NCI-H187 treated with DMSO at 0.1 percent for 48 hours (cell line): ENCODE measurements at places on chromosomes 11 and 22.
A peak's percentile ranks its signal among the peaks of the same experiment; 100 is the strongest.

DNA sequence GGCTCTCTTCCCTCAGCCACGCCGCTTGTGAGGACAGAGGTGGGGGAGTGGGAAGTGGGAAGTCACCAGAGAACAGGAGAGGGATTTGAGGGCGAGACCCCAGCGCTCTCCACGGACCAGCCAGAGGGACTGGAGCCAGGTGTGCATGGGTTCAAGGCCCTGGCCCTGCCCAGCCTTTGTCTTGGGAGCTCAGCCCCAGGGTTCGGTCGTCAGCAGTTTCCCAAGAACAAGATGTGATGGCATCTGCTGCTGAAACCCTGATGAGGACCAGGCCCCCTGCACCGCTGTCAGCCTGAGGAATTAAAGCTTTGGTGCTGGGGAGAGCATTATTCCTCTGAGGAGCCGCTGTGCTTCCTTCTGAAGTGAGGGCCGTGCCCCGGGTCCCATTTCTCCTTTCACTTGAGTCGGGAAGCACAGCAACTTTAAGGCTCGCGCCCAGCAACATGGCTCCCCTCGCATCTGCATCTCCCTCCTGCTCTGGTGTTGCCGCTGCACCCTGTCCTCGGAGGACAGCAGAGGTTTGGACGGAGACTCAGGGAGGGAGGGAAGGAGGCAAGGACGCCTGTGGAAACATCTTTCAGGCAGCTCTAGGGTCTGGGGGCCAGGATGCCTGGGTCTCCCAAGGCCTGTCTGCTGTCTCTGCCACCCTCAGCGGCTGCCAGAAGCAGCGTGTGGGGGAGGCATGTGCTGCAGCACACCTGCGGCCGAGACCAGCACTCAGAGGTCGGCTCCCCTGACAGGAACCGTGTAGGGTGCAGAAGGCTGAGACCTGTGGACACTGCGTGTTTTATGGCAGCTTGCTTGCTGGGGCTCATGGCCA, 3.8 kb downstream of the IFITM5 start:
- no peak for DNase-seq

GRCh38 chr11:44573333-44573732, 7.9 kb downstream of the CD82 start:
- DNase-seq, result no peak

DNA sequence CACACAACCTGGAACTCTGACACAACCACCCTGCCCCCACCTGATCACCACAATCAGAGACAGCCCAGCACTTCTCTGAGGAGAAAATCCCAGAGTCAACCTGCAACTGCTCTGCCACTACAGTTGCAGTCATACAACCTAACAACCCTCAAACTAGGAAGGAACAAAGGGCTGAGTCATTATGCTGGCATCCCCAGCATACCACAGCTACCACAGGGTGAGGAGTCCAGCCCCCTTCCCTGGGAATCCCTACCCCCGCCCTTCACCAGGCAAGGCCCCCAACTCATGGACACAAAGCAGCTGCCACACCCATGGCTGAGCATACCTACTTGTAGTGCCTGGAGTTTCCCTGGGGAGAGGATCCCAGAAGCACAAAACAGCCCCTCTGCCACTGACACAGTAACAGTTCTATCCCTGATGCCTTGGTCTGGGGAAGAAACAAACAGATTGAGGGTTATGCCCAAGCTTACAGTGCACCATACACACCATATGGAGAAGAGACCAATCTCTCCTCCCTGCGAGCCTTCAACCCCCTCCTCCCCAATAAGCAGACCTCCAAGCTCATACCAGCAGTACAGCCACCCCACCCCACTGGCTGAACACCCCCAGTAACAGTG, 68.5 kb upstream of the C11orf58 start:
- DNase-seq, result no peak

GRCh38 chr22:18063306-18063705, 14.5 kb upstream of the PEX26 start:
- DNase-seq, result no peak

GRCh38 chr11:40186437-40187263, 1272.8 kb downstream of the LRRC4C start:
- DNase-seq, result no peak

GRCh38 chr22:23381661-23382427, 198.2 kb downstream of the IGLL1 start:
- DNase-seq, result no peak

- no peak for DNase-seq
Measured at GRCh38 chr22:20951932-20952380, 15.1 kb upstream of the AIFM3 start.

- DNase-seq, result no peak
Measured at GRCh38 chr22:27867085-27867952, 51.7 kb downstream of the PITPNB start.

- DNase-seq, result no peak
Measured at GRCh38 chr22:45238957-45239680, 1.6 kb downstream of the KIAA0930 start.

- DNase-seq, result no peak
Measured at GRCh38 chr11:68542617-68543016, 82.1 kb downstream of the PPP6R3 start.

- DNase-seq, result no peak
Measured at GRCh38 chr11:20004866-20005265, 155.4 kb downstream of the DBX1 start.

DNA sequence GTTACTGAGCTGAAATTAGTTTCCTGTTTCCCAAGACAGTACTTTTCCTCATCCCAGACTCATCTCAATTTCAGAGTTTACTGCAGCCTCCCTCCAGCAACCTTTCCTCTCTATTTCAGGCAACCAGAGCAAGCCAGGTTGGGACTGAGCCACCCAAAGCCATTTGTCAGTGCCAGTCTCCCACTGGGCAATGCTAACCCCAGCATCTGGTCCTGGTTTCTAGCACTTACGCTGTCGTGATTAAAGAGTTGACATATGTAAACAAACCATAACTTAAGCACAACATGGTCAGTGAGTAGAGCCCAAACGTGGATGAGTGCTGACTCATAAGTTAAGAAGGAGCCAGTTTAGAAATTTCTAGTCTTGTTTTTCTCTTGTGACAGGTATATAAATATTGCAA, 119.6 kb upstream of the BLID start:
- DNase-seq, result peak; percentile 60

- no peak for DNase-seq
Measured at GRCh38 chr11:131883332-131883731, 512.9 kb downstream of the NTM start.

DNA sequence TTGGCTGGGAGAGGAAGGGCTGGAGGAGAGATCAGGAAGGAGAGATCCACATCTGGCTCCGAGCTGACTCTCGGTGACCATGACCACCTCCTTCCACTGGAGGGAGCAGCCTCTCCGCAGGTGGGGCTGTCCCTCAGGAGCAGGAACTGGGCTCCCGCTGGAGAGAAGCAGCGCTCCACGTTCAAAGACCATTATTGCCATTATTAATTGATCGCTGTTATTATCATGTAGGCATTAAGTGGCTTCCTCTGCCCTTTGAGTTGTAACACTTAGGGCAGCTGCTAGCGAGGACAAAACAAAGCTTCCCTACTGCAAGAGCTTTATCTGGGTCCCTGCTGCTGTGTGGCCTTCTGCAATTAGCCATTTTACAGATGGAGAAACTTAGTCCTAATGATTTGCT, 251.9 kb downstream of the ST3GAL4 start:
- no peak for DNase-seq

- DNase-seq, result no peak
Measured at GRCh38 chr11:43685440-43685839, 4.9 kb downstream of the HSD17B12 start.

DNA sequence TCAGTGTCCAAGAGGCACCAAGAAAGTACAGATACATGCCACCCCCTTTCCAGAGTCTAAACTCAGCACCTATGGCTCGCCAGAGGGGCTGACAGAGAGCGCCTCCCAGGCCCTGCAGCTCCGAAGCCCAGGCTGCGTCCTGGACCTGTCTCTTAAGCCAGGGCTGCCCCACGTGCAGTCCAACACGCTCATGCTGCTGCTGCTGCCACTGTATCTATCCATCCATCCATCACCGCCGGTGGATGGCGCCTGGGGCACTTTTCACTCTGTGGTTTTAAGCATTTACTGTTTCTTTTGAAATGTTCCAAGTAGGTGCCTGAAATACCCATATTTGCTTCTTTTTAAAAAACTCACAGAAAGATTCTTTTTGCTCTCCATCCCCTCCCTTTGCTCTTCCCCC, 41.8 kb downstream of the MACROD1 start:
- no peak for DNase-seq

DNA sequence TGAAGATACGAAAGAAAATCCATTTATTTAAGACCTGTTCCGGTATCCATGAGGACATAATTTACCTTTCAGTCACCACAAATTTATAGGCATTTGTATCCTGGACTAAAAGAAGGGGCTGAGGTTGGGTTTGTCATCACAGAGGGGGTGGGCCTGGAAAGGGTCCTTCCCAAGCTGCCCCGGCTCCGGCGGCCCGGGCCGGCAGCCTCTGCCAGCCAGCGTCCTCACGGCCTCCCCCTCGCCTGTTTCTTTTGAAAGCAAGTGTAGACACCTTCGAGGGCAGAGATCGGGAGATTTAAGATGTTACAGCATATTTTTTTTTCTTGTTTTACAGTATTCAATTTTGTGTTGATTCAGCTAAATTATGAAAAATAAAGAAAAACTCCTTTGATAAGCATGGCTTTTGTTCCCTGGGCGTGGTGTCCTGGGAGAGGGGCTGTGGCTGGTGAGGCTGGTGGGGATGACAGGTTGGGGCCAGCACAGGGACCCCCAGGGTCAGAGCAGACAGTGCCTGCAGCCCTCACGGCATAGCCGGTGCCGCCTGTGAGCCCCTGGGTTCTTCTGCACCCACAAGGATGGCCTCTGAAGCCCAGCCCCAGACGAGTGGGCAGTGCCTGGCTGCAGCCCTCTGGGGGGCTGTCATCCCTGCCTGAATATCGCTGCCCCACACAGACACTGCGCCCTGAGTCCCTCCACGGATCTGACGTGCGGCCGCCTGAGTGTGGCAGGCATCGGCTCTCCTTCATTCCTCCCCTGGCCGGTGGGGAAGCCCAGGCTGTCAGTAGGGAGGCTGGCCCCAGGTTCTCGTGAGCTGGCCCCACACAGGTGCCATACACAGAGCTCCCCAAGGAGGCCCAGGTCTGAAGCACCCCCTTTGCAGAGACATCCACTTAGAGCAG, 1075.9 kb downstream of the BRD1 start:
- no peak for DNase-seq

- DNase-seq, result no peak
Measured at GRCh38 chr11:15163136-15163535, 48.4 kb downstream of the INSC start.

DNA sequence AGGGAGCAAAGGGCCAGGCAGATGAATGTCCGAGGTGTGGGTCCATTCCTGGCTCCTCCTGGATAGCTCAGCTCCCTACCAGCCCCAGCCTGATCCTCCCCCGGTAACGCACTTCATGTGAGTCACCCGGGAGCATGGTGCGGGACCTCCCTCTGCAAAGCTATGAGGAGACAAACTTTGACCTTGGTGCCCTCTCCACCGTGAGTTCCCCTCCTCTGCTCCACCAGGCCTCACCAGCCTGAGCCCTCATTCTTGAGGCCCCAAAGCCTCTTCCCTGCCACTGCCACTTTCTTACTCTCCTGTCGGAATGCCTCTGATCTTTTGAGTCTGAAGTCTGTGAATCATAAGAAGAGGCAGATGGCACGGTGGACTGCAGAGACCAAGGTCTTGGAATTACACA, 37.4 kb upstream of the CD82 start:
- no peak for DNase-seq

DNA sequence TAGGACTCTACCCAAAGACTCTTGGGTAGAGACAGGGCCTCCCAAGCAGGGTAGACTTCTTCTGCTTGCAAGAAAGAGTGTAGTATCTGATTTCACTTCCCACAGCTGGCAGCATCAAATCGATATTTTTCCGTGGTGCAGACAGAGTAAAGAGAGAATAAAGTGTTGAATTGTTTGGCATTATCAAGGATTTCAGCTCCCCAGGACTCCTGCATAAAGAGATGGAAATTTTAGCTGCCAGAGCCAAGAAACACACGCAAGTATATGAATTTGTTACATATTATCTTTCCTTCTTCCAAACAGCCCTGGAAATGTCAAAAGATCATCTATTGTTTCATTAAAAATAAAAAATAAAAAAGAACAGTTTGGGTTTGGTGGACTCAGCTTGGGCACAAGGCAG, 136.8 kb downstream of the PKNOX2 start:
- no peak for DNase-seq

DNA sequence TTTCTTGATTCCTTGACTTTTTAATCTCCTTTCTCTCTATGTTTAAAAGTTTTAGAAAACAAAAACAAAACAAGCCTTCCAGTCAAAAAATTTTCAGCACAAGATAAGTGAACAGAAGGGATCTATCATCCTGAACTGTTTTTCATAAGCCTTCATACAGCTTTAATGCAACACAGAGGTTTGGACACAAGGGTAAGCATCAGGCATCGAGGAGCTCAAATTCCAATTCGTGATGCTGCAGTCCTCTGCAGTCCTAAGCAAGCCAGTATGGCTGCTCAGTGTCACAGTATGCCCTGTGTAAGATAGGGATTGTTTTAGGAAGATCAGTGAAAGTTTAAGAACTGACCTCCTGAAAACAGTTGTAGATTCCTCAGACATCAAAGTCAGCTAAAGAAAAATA, 740.9 kb downstream of the NTM start:
- DNase-seq, result no peak

DNA sequence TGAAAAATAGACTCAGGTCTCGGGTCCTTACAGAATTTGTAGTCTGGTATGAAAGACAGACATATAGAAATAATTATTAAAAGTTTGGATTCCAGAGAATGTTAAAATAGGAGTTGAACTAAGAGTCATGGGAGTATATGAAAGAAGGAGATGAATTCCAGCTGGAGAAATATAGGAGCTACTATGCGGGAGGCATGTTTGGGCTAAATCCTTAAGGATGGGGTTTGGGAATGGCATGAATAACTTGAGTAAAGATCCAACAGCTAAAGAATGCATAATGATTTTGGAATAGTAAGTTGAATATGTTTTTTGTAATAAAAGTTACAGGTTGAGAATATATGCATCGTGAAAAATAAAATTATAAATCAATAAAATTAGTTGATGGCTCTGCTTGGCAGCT, 129.4 kb upstream of the SLC5A12 start:
- DNase-seq, result no peak

DNA sequence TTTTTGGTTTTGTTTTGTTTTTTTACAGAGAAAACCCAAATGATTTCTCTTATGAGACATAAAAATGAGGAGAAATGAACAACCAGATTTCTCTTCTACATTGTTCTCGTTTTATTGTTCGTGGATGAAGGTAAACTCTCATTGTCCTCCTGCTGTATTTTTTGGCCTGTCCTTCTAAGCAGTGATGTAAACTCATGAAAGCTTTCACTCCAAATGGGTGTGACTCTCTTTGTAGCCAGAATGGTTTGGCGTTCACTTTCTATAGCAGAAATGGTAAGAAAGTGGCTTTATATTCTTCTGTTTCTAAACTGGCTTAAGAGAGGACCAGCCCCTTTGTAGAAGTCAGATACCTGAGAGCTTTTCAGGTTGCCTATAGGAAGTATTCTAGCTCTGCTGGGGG, 15.5 kb upstream of the BMAL1 start:
- DNase-seq, result no peak

- no peak for DNase-seq
Measured at GRCh38 chr22:16917144-16918003, 90.6 kb downstream of the GAB4 start.

DNA sequence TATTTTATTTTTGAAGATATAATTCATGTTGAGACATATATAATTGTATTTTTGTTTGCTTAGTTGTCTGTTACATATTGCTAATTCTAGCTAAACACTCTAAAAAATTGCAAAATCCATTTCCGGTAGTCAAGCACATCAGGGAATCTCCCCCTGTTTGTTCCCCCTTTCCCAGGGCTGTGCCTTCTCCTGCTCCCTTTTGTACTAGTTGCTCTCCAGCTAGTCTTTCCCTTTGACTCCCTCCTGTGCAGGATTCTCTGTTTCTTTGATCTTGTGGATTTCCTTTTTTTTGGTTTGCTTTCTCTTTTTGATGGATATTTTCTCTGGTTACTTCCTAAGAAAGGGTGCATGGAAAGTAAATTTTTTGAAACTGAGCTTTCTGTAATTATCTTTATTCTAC, 188.1 kb upstream of the PLET1 start:
- no peak for DNase-seq
